ENCODE measurements at places on chromosomes 2 and 18.

- DNase-seq = no peak
These were observed 618 bp upstream of the LYPD1 start for GRCh38 chr2:132670496-132671150.

DNA sequence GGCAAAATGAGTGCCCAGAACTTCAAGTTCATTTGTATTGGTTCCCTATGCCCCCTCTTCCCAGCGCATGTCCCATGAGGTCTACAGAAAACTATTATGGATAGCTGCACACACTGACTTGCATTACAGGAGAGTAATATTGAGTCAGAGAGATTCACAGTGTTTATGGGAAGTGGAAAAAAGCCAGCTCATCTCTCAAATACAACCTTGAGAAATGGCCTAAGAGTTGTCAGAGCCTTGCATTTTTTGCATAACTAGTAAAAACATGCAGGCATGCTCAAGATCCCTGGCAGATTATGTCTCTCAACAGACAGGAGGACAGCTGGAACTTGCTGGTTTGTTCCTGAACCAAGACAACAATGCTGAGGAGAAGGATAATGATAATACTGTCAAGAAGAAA is 1292.8 kb downstream of the DSC3 start:
- no peak for DNase-seq

GRCh38 chr2:73984203-73984921 is at the start of gene TET3:
Gene TET3 (plus strand): TSS chr2:73984910. CDS start chr2:73986404, 1,494 bp downstream.
- peak; percentile 67 for DNase-seq

DNA sequence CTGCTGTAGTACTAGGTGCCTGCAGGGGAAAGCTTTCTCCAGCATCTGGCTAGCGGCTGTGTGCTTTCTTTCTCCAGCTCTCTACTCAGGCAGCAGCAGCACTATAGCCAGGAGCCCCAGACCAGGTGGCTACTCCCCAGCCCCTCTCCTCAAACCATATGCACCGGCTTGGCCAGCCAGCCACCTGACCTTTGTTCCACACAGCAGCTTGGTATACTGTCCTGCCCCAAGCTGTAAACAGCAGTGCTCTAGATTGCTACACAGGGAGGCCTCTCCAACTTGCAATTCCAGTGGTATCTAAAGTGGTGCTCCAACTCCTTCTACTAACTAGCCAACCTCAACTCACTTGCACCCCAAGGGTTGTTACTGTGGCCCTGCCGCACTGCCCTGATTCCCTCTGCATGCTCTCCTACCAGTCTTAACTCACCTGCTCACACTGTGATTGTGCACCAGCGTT is 19.6 kb downstream of the LDAH start:
- no peak for DNase-seq

DNA sequence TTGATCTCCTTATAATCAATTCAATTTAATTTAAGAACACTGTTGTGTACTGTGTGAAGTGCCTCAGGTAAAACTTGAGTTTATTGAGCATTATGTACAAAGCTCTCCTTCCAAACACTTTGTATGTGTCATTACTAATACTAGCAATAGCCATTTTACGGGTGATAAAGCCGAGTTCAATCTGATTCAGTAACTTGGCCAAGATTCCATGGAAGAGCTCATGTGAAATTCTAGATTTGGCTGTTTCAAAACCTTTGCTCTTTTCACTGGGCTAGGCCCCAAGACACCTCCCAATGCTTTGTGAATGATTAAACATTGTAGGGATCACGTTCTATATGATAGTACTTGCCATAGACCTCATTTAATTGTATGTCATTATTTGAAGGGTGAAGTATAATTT is 8.9 kb upstream of the NFE2L2 start:
- no peak for DNase-seq

DNA sequence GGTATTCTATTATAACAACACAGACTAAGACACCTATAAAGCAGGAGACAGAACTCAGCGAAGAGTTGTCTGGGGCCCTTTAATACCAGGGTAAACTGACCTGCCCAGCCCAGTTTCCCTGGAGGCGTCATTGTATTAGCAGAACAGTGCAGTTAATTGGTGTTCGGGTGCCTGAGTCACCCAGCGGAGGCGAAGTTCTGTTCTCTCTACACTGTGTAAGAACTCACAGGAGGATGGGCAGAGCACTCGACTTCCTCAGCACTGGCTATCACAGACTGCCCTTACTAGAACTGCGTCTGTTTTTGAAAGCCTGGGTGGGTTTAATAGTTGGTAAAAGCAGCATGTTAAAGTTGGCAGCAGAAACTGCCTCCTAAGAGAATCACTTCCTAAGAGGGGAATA is 106.5 kb upstream of the ATP8B1 start:
- DNase-seq = no peak

DNA sequence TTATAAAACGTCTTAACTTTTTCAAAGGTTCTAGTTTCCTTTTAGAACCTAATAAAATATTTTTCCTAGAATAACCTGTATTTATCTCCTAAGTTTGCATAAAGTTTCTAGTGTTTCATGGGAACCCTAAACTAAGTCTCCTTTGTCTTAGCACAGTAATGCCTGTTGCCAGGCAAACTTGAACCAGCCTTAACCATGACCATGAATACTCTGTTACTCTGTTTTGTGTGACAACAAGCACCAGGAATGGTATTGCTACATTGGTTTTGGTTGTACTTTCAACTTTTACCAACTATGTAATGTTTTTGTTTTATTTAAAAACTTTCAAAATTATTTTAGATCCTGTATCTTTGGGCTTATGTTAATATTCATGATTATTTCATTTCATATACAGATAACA is 137.6 kb downstream of the CERS6 start:
- DNase-seq = no peak

DNA sequence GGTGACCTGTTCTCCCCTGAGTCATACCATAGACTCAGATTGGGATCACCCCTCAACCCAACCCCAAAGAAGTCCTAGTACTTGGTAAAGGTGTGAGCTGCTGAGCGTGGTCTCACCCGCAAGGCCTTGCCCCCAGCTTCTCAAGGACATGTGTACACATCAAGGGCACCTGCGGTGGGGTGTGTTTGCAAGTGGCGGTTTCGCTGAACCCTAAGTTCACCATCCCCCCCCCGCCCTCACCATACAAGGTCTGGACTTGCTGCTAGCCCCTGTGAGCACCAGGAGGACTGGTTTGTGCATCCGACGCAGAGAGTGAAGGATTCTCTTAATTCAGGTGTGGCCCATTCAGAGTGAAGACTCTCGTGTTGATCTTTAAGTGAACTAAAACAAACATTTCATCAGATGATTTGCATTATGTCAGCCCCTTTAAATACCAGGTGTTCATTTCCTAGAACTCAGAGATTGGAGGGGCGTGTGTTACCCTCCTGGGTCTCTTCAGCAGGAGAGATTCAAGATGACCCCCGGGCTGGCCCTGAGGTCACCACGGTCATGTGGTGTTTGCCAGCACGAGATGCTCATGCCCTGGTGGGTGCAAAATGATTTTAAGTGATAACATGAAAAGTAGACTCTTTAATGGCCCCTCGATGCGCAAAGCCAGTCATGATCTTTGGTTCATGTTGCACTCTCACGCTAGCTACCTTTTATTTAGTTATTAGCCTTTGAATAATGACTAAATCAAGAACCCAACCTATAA is 27.8 kb downstream of the MTERF4 start:
- DNase-seq = no peak

- no peak for DNase-seq
These were observed 47.2 kb downstream of the VAPA start for GRCh38 chr18:9961041-9961440.

DNA sequence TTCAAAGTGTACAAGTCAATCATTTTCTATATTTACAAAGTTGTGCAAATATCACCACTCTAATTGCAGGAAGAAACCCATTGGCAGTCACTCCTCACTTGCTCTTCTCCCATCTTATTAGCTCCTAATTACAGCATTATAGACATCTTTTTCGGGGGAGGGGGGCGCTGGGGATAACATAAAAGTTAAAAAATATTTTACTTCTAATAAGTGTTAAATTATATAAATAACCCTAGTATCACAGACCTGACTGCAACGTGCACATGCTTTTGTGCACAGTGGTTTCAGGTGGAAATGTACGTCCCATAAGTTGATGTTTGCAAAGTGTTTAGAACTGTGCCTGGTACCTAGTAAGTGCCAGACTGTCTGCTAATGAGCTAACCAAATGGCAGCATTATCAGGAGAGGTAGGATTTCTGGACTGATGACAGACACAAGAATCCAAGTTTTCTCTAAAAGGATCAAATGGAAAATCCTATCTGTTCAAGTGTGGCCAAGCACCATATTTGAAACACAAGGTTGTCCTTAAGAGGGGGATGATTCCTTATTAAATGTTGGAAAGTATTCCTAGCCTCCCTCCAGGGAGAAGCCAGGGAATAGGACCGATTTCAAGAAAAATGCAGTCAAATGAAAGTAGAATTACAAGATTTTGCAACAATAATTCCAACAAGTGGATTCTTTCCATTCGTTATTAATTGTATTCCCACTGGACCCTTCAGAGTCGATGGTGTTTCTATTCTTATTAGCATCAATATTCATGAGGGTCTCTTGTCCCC is 70.0 kb downstream of the ACKR3 start:
- no peak for DNase-seq

GRCh38 chr2:145043399-145043834 is 523.5 kb upstream of the ZEB2 start:
- no peak for DNase-seq

DNA sequence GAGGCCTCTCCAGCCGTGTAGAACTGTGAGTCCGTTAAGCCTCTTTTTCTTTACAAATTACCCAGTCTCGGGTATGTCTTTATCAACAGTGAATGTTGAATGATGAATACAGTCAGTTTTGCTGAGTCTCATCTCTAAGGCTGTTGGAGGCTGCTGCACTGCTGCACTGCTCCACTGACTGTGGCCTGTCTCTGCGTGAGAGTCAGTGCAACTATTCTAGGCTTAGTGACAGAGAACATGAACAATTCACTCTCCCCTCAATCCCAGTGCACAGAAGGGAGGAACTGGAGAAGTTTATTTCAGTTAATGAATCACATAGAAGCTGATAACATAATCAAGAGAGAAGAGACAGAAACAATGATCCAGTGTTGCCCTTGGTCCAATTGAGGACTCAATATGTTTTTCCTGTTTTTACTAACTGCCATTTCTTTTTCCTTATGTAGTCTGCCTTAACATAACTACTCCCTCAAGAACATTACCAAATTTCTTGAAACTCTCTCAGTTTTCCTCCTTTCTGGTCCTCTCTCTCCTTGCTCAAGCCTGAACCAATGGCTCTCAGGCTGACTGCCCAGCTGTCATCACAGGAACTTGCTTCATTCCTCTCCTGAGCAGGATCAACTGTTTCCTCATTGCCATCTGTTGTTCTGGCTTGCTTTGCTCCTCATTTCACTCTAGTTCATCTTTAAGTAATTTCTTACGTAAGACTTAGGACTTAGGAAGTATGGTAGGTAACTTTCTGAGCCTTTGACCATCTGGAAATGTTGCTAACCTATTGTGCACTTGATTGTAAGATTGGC is 483.2 kb downstream of the METTL4 start:
- DNase-seq = no peak

DNA sequence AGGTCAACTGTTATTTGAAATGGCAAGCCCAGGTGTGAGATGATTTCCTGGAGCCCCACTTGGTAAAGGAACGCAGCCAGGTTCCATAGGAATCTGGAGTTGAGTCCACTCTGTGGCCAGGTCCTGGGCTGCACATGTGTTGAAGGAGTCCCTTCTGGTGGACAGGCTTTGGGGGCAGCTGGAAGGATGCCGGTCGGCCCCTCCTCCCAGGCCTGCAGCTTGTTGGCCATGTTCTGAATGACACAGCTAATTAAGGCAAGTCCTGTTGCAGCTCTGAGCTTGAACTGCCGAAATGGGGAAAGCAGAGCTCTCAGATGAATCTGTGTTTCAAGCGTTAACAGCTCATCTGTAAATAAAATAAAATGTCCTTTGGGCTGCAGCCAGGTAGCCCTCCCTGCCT is 23.8 kb downstream of the EN1 start:
- DNase-seq = no peak

GRCh38 chr2:236171680-236172254 is 3.6 kb upstream of the GBX2 start:
- no peak for DNase-seq

DNA sequence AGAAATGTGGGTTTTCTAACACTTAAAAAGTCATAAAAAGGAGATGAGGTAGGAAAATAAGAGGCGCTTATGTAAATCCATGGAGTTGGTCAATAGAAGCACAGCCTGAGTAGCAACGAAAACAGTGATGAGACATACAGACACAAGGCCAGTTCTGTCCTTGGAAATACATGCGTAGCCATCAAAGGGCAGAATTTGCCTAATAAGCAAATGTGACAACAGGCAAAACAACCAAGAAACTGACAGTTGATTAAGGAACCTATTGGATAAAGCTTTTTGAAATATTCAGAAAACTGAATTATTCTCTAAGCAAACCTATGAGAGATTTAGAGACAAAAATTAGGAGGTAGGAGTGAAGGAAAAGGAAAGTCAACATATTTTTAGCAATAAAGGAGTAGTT is 586.3 kb downstream of the PLCL1 start:
- no peak for DNase-seq

GRCh38 chr2:220194630-220195584 is 567.5 kb downstream of the SLC4A3 start:
- DNase-seq = no peak

DNA sequence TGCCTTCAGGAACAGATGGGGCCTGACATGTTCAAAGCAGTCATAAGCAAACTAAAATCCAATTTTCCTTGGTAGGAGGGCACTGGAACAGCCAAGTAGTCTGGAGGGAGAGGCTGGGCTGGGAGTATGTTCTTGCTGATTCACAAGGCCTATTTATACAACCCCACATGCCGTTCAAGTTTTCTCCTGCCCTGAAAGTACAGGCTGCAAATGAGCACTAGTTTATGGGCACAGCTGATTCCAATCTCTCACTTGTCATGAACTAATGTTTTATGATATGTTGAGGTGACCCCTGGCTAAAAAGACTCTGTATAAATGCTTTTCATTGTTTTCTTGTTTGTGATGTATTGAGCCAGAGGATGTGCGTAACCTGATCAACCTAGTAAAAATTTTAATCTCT is 183.4 kb upstream of the SRD5A2 start:
- no peak for DNase-seq

DNA sequence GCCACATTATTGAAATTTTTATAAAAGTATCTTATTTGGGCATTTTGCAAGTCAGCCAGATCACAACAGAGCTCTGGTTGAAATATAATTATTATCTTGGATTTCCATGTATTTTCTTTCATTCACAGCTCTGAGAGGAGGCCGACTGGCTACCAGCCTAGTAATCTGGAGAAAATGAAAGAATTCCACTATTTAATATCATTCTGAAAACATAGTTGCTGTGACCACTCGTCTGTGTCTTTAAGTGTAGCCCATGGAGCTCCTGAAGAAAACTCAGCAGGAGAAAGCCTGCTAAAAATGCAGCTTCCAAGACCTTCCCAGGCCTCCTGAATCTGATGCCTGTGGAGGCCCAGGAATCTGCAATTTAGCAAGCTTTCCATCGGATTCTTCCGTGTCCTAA is 114.7 kb downstream of the SH3BP4 start:
- DNase-seq = no peak

DNA sequence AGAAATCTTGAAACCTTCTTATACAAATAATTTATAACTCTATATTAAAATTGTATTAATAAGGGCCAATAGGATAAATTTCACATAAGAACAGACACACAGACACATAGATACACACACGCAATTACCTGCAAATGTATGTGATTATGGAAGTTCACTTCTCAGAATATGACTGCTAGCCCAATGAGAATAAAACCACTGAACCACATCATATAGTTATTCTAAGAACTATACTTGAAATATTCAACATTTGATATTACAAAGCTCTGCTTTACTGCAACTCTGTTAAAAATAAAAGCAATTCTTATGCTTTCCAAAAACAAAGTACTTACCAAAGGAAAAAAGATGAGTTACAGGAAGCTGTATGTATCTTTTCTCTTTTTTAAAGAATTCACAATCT is 51.1 kb downstream of the PGAP1 start:
- DNase-seq = no peak

Data from activated naive CD8-positive, alpha-beta T cell treated with anti-CD3 and anti-CD28 coated beads, Interleukin-2, amount 50 U/mL, for 24 hours (primary cell).